ENCODE measurements at places on chromosomes 7 and 10. TPM values are rescaled to one million over a fixed set of nuclear protein-coding genes. Genes with fewer than 3 reads are reported as not detected.
A peak's percentile ranks its signal among the peaks of the same experiment; 100 is the strongest.

GRCh38 chr7:117132321-117133120 lies 179.2 kb downstream of the ST7 start:
- peak; percentile 82 for DNase-seq

GRCh38 chr10:131732631-131733127 lies 168.1 kb upstream of the PPP2R2D start:
- DNase-seq, result no peak

- DNase-seq, result no peak
Observed at GRCh38 chr10:49711481-49711880, 32.0 kb downstream of the C10orf53 start.

DNA sequence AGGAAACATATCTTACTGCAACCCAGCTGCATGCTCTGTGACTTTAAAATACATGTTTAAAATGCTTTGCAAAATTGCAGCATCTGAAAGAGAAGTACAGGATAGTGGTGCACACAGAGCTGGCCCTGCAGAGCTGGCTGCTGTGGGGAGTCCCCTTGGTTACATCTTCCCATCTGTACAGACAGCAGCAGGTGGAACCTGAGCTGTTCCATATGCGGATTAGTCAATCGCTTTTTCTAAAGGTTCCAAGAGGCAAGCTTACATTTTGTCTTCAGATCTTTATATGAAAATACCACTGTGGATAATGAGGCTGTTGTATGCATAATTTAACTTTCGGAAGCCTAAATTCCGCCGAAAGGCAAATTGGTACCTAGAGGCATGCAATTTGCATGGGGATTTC lies 444.1 kb downstream of the NRG3 start:
- no peak for DNase-seq

Gene AGR3
- total RNA-seq, result not detected

GRCh38 chr10:115278294-115278693 lies 185.1 kb downstream of the ATRNL1 start:
- no peak for DNase-seq

DNA sequence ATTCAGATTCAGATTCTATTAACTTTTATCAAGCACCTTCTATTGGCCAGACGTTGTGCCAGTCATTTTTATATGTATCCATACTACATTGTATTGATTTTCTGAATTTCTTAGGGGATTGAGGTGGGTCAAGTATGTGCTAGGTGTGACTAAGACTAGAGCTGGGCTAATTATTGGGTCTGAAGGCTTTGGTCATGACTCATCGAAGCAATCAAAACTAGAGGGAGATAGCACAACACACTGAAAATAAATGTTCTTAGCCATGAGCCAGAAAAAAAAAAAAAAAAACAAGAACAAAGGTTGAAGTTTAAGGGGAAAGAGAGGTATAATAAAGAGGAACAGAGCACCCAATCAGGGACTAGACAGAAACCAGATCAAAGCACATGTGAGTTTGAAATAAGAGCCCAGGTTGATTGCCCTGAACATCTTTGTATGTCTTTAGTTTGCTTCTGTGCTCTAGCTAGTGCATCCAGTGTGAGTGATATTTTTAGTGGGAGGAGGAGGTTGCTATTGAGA lies 171.6 kb upstream of the FOXP2 start:
- DNase-seq, result no peak

- DNase-seq, result no peak
Observed at GRCh38 chr10:79140855-79141254, 72.1 kb downstream of the ZMIZ1 start.

GRCh38 chr10:88254091-88254490 lies 329.0 kb downstream of the RNLS start:
- peak; percentile 43 for DNase-seq

DNA sequence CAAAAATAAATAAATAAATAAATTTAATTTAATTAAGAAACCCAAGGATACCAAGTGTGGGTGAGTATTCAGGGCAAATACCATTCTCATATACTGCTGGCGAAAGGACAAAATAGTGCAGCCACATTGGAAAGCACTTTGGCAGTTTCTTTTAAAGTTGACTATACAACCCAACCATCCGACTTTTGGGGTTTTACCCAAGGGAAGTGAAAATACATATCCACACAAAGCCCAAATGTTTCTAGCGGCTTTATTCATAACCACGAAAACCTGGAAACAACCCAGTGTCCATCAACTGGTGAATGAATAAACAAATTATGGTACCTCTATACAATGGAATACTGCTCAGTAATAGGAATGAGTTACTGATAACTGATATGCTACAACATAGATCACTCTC lies 36.2 kb upstream of the OGDHL start:
- DNase-seq, result no peak

Gene ZPBP
- total RNA-seq, result not detected

- DNase-seq, result no peak
Observed at GRCh38 chr7:106326594-106327537, 42.1 kb upstream of the NAMPT start.

All from dermis microvascular lymphatic vessel endothelial cell (primary cell).